AG09309 (cell line): ENCODE measurements at places on chromosomes 5 and 9.
A peak's percentile ranks its signal among the peaks of the same experiment; 100 is the strongest.

GRCh38 chr9:16341177-16341576 lies 529.3 kb downstream of the BNC2 start:
- peak; percentile 25 for DNase-seq

- no peak for DNase-seq
Measured at GRCh38 chr5:67263656-67264408, 67.2 kb upstream of the CD180 start.

DNA sequence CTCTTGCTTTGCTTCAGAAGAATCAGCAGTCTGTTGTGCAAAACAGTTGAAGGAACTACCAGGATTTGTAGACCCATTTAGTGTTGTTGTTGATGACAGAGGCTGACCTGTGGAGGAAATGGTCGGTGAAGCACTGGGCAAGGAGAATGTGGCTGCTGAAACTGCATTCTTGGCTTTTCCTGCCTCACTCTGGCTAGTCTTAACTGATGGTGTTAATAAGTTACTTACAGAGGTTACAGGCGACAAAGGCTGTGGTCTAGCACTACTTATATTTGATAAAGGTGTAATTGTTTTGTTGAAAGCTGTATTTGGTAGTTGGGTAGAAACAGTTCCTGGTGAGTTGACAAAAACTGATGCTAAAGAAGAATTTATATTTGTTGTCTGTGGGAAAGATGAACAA lies 31.5 kb downstream of the MLANA start:
- DNase-seq: no peak

GRCh38 chr9:95407524-95407923 lies 90.0 kb upstream of the FANCC start:
- DNase-seq: no peak

- DNase-seq: no peak
Measured at GRCh38 chr9:74985041-74985440, 32.3 kb upstream of the C9orf40 start.

- DNase-seq: no peak
Measured at GRCh38 chr9:79371301-79371700, 200.5 kb upstream of the TLE4 start.

DNA sequence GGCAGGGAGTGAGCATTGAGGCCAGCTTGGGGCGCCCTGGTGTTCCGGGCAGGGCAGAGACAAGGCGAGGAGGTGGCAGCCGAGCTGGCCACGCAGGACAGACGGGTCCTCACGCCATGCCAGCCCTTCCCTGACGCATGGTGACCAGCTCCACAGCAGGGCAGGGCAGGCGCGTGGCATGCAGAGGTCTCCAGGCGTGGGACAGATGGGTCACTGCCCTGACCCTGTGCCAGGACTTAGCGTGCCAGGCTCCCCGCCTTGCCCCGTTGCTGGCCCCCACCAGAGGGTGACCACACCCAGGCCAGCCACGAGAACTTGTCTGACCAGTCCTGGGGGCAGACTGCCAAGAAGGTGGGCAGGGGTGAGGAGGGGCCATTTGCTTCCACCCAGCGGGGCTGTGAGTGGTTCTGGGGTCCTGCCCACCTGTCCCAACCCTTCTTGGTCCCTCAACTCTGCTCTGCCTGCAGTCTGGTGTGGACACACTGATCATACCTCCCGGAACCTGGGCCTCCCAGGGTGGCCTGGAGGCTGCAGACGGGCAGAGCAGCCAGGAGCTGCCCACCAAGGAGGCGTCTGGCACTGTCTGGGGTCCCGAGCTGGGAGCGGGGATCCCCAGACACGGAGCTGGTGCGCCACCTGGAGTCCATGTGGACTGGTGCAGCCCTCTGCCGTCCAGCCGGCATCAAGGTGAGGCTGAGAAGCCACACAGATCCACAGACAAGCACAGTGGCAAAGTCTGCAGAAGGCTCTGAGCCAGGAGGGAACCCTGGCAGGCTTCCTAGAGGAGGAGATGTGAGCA lies at the start of gene RNF224:
Gene RNF224, plus strand, starts transcription at position 449 of the 799 bp plus-strand sequence. CDS start 834 bp downstream, outside the sequence.
- DNase-seq: no peak

DNA sequence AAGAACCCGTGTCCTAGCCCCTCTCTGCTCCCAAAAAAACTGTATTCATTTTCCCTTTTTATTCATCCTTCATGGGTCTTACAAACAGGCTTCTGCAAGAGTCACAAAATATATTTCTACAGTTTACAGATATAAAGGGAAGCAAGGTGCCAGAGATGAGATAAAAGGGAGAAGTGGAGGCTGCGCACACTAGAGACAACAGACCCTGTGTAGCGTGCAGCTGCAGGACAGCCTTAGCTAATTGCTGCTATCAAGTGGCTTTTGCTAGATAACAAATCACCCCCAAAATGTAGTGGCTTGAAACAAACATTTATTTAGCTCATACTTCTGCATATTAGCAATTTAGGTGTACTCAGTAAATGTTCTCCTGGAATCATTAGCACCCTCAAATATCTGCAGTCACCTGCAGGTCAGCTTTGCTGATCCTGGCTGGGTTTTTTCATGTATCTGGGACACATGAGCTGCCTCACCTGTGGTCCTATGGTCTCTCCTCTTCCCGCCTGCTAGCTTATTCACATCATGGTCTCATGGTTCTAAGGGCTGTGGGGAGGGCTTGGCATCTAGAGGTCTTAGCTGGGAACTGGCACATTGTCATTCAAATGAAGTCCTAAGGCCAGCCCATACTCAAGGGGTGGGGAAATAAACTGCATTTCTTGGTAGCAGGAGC lies 29.4 kb downstream of the ARHGEF37 start:
- DNase-seq: no peak

- no peak for DNase-seq
Measured at GRCh38 chr9:15505921-15506320, 4.8 kb downstream of the PSIP1 start.

GRCh38 chr5:132388244-132389050 lies 18.9 kb downstream of the SLC22A5 start:
- no peak for DNase-seq

GRCh38 chr9:132193227-132194124 lies 31.6 kb downstream of the NTNG2 start:
- no peak for DNase-seq

DNA sequence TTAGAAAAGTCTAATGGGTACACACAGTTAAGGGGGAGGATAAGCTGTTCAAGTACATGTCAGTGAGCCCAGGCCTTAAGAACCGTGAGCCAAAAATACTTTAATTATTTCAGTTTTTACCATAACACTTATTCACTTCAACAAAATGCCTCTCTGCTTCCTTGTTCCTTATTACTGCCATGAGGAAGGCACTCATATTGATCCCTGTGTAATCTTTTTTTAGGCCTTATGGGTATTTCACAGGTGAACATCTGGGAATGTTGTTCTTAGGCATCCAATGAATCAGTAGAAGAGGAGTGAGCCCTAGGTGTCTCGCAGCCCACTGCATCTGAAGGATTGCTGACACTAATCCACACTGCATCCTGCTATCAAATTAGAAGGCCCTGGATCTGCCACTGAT lies 13.5 kb upstream of the DMAC1 start:
- no peak for DNase-seq

DNA sequence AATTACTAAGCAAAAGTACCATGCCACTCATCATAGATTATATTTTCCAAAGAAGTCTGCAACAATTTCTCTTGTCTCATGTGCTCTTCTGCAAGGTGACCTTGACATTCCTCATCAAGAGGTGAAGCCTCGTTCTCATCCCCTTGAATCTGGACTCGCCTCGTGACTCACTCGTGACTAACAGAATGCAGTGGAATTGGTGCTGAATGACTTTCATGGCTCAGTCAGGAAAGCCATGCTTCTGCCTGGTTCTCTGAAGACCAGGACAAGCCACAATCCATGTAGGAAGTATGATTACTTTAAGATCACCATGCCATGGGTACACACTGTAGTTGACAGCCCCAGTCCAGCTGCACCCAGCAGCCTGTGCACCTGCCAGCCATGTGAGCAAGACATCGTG lies 335.8 kb downstream of the GADD45G start:
- no peak for DNase-seq

- no peak for DNase-seq
Measured at GRCh38 chr5:58013542-58014258, 446.2 kb downstream of the PLK2 start.

GRCh38 chr5:157271740-157272271 lies 5.9 kb downstream of the CYFIP2 start:
- DNase-seq: no peak

DNA sequence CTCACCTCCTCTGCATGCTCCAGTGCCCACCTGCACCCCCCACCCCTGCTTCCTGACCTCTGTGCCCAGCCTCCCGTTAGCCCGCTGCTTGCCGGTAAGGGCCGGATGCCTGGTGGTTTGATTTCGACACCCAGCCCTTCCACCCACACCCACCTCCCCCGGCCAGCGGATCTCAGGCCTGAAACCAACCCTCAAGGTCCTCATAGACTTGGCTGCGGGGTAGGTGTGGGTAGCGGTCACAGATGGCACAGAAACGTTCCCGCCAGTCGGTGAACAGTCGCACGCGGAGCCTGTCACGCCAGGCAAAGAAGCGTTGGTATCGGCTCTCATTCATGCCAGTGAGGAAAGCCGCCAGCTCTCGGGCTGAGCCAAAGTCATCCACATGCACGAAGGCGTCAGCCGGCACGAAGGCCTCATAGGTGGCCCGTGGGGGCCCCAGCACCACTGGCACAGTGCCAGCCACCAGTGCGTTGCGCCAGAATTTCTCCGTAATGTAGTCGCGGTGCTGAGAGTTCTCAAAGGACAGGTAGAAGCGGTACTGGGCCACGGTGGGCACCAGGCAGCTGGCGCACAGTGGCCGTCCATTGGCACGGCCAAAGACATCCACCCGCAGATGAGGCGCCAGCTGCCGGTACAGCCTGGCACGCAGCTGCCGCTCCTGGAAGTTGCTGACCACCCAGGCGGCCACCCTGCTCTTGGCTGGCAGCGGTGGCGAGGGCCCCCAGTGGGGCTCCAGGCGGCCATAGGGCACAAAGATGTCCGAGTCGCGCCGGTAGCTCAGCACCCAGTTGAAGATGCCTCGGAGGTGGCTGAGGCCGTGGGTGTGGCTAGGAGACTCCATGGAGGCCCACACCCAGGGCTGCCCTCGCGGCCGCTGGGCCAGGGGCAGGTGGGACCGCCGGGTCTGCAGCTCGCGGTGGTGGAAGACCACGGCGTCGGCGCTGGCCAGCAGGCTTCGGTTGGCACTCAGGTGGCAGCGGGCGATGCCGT lies 1.1 kb downstream of the FUT7 start:
- no peak for DNase-seq

DNA sequence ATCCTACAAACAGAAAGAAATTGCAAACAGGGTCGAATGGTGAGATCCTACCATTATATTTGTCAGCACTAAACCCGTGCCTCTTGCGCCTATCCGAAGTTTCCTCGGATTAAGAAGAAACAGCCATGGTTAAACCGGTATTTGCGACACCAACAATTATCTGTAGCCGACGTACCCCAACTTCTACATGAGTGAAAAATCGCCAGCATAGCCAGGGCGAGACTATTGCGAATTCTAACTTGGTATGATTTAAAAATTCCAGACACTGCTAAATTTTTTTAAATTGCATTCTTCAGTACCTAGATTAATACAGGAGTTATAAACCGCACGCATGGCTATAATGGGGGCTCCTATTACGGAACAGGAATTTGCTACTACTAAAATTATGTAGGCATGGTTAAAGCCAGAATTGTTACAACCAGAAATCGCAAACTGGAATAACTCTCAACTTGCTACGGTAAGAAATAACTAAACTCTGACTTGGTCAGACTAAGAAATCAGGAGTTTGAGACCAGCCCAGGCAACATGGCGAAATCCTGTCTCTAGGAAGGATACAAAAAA lies 25.3 kb upstream of the ANXA2R start:
- no peak for DNase-seq

- DNase-seq: peak; percentile 80
Measured at GRCh38 chr9:112333639-112334431, 416 bp upstream of the PTBP3 start.

DNA sequence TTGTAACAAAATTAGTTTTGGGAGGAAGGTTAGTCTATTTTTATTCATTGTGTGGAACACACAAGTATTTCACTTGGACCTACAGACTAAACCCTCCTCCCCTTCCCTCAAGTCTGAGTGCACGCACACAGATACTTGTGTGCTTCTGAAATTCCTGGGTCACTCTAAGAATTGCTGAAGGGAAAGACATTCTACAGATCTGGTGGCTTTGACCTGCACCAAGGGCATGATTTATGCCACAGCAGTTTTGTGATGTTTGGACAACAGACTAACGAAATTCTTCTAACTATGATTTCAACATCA lies 150.5 kb downstream of the ARL15 start:
- DNase-seq: no peak

DNA sequence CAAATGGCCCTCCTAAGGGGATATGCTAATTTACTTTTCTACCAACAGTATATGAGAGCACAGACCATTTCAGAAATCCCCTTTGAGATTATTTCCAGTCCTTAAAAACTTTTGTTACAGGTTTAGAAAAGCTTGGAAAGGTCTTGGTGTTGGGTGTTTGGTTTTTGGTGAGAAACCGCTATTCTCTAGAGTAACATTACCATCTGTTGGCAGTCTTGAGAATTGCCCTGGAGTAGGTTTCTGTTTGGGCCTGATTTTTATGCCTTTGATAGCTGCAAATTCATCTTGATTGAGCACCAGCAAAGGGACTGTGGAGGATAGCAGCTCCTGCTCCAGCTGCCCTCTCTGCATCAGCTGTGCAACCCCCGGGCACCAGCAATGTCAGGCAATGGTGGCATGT lies 8.0 kb downstream of the NUDT2 start:
- DNase-seq: no peak

DNA sequence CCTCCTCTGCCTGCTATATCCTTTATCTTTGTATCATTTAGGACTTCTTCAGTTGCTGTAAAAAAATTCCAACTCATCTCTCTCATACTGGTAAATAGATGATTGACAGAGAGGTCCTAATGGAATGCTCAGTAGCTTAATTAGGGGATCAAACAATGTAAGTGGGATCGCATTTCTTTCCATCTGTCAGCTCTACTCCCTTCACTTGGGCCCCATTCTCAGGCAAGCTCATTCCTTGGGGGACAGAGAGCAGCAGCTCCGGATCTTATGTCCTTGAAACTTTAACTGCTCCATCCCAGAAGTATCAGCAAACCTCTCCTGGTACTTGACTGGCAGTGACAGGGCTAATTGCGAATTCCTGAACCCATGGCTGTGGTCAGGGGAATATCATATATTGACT lies 146.7 kb downstream of the YTHDC2 start:
- no peak for DNase-seq

DNA sequence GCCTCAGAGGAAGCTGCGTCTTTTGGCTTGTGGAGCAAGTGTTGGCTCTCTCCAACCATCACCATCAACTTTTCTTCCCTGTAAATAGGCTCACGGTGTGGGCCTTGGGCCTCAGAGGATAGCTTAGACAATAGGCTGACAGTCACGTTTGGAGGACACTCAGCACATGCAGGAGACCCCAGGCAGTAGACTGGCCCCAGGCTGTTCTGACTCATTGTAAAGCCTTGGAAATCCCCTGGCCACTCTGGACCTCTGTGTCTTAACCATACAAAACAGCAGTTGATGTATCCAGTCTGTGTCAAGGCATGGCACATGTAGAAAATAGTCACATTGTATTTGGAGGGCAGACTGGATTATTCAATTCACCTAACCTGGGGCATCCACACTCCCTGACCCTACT lies 18.6 kb downstream of the CD74 start:
- no peak for DNase-seq

GRCh38 chr9:7130266-7130820 lies 372.6 kb downstream of the KDM4C start:
- no peak for DNase-seq

- no peak for DNase-seq
Measured at GRCh38 chr5:54848581-54848980, 136.8 kb downstream of the ESM1 start.
